ENCODE measurements at places on chromosomes 1 and 21.
A peak's percentile ranks its signal among the peaks of the same experiment; 100 is the strongest.

DNA sequence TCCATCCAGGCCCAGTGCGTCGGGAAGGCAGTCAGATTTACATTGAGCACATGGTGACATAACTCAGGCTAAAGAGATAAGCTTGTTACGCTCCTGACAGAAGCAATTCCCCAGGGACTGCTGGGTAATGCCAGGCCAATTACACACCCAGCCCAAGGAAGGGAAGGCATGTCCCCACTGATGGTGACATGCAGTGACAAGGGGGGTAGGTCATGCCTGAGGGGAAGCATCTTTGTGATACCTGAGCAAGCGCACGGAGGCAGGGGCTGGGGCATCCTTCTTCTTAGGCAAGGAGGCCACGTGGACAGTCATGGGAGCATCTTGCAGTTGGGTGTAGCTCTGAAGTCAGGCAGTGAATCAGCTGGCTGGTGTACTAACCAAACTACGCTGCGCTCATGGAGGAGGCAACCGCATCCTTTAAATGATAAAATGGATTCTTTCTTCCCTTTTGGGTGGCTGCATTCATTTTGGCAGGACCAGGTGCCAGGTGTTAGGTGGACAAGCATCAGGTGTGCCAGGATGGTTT, 39.6 kb upstream of the GRIK3 start:
- DNase-seq = peak; percentile 81

DNA sequence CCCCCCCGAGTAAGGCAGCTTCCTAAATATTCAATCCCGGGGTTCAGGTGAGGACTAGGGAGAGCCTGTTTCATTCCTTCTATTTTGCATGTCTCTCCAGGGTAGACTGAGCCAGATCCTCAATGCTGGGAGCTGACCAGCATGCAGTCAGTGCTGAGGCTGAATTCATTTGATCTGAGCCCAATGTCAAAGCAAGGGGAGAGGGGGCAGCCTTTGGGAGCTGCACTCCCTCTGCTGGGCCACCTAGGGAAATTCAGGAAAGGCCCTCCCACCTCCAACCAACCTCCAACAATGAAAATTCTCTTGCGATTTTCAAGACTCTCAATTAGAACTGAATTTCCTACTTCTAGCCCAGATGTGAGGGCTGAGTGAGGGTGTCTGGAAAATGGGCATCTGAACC, 371.2 kb downstream of the NPHP4 start:
- DNase-seq = peak; percentile 50

- DNase-seq = no peak
Observed at GRCh38 chr1:145918992-145919939, 749 bp upstream of the PEX11B start.

DNA sequence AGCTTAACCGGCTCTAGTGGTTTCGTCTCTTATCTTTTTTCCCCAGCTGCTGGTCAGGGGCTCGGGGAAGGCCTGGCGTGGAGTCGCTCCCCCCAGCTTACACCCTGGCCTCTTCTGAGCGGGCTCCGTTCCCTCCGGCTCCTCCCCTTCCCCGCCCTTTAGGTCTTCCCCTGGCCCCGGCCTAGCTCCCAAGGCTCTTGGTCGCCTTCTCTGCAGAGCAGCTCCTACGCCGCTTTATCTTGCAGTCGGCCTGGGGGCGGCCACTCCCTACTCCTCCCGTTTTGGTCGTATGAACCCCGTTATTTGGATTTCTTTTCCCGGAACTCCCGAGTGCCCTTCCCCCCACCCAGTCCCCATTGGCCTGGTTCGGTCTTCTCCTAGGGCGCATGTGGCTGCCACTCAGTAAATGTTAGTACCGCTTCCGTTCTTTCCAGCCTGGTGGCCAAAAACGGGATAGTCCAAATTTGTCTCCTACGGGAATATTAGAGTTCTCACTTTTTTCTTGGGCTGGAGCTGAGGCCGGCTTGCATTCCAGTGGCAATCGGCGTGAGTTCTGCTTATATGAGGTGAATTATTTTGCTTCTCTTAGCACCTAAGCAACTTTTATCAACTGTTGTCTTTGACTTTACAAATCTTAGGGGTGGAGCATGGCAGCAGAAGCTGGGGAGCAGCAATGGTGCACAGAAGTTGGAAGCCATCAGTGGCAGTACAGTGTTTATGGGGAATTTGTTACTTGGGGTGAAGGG, 467 bp downstream of the THRAP3 start:
- DNase-seq = peak; percentile 77

DNA sequence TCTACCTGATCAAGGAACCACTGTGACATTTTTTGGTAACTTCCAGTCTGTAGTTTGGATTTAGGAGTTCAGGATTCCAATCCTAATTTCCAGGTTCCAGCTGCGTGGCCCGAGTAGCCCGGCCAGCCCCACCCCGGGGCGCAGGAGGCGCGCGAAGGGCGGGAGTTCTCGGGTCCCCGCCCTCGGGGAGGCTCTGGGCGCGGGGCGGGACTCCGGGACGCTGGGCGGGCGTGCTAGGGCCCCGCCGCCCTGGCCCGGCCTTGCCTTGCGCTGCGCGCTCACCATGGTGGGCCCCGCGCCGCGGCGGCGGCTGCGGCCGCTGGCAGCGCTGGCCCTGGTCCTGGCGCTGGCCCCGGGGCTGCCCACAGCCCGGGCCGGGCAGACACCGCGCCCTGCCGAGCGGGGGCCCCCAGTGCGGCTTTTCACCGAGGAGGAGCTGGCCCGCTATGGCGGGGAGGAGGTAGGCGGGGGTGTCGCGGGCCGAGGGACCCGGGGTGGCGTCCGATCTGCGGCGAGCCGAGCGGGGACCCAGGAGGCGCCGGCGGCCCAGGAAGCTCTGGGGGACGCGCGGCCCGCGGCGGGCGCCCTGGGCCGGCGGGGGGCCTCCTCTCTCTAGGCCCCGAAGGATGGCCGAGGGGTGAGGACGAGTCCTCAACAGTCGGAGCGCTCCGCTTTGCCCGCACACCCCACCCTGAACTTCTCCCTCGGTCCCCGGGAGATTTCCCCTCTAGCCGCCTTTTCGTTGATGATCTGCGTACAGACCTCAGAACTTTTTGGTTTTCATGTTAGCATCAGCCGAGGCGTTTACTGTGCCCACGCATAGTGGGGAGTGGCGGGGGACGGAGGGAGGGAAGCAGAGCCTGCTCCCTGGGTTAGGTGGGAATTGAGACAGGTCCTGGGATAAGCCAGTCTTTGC, at the start of gene NENF:
Gene NENF (plus strand): TSS at position 260 of the 916 bp plus-strand sequence. CDS start 24 bp downstream, at position 284.
- peak; percentile 81 for DNase-seq

DNA sequence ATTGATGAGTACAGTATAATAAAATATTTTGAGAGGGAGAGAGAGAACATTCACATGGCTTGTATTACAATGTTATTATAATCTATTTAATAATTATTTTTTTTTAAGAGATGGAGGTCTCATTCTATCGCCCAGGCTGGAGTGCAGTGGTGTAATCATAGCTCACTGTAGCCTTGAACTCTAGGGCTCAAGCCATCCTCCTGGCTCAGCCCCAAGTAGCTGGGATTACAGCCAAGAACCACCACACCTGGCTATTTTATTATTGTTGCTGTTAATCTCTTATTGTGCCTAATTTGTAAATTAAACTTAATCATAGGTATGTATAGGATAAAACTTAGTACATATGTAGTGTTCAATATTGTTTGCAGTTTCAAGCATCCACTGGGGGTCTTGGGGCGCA, 57.8 kb downstream of the HS2ST1 start:
- DNase-seq = peak; percentile 85

- DNase-seq = no peak
Observed at GRCh38 chr1:225691861-225692516, 39.1 kb upstream of the ENAH start.

All from NCI-H1105 (cell line).